ENCODE measurements at places on chromosomes 7 and 10.

DNA sequence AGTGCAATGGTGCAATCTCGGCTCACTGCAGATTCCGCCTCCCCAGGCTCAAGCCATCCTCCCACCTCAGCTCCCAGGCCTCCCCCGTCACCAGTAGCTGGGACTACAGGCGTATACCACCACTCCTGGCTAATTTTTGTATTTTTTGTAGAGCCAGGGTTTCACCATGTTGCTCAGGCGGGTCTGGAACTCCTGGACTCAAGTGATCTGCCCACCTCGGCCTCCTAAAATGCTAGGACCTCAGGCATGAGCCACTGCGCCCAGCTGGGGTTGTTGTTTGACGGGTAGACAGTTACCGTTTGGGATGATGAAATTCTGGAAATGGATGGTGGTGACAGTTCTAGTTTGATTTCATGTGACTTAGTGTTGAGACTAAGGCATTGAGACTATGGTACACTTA lies 15.3 kb downstream of the CALML3 start:
- DNase-seq = no peak

- DNase-seq = no peak
These were observed 95.5 kb upstream of the PRSS58 start for GRCh38 chr7:142353147-142354060.

GRCh38 chr10:1612908-1613307 lies 124.4 kb downstream of the ADARB2 start:
- no peak for DNase-seq

GRCh38 chr10:125221716-125222115 lies 61.4 kb upstream of the CTBP2 start:
- no peak for DNase-seq

DNA sequence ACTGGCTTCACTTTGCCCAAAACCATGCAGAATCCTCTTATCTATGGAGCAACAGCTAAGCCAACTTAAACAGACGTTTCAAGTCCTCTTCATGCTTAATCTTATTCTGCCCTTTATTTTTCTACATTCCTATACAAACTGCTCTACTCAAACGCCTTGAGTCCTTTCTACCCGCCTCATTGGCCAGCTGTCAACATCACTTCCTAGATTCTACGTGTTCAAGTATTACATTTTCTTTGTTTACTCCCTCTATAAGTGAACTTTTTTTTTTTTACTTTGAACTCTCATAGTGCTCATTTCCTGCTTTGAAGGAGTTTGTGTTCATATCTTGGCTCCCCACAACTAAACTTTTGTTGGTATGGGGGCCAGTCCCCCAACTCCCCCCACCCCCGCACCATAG lies 28.9 kb upstream of the SLC26A5 start:
- DNase-seq = no peak

- DNase-seq = no peak
These were observed 17.3 kb downstream of the GET4 start for GRCh38 chr7:893686-894085.

DNA sequence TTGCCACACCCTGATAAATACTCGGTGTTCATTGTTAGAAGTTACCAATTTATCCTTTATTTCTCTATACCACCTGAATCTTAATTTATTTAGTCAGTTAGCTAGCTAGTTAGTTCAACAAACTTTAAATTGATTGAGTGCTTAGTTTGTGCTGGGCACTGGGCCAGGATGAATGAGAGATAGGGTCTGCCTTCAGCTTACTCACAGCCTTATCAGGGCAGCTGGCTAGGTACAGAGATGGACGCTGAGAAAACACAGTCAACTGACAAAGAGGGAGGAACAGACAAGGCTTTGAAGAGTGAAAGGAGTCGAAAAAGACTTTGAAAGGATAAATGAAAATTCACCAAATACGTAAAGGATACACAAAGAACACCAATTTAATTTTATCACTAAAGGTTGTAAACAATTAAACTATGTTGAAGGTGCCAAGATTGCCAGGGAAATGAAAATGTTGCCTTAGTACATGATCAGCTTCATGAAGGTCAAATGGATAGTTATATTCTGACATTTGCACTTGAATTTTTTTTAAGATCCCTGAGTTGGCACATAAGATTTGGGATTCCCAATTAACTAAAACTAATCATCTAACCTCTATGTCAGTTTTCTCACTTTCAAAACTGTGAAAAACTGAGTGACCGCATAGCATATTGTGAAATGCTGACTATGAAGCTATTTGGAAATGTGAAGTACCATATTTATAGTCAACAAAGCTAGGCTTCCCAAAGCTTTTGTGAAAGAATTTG lies 2.1 kb downstream of the CAV2 start:
- DNase-seq = no peak

- DNase-seq = no peak
These were observed 14.5 kb upstream of the ZNF33B start for GRCh38 chr10:42652858-42653257.

- no peak for DNase-seq
These were observed 309.3 kb downstream of the TCERG1L start for GRCh38 chr10:131002031-131002861.

- no peak for DNase-seq
These were observed 201.7 kb upstream of the PLXNA4 start for GRCh38 chr7:132777956-132778355.

DNA sequence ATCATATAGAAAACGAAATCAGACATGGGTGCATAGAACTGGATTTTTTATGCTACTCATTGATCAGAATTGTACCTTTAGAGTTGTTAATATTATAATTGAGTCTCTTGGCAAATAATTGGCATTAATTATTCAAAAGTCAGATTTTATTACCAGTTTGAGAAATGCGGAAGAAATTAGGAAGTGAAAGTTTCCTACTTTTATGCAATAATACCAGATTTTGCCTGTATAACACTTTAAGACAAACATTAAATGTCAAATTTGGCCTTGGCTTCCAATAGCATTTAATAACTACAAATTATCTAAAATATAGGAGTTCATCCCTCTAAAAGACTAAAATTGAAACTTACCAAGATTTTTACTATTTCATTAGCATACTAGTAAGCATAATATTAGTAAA lies 6.8 kb upstream of the TFEC start:
- no peak for DNase-seq

GRCh38 chr10:33758299-33758698 lies 423.8 kb upstream of the NRP1 start:
- DNase-seq = no peak

DNA sequence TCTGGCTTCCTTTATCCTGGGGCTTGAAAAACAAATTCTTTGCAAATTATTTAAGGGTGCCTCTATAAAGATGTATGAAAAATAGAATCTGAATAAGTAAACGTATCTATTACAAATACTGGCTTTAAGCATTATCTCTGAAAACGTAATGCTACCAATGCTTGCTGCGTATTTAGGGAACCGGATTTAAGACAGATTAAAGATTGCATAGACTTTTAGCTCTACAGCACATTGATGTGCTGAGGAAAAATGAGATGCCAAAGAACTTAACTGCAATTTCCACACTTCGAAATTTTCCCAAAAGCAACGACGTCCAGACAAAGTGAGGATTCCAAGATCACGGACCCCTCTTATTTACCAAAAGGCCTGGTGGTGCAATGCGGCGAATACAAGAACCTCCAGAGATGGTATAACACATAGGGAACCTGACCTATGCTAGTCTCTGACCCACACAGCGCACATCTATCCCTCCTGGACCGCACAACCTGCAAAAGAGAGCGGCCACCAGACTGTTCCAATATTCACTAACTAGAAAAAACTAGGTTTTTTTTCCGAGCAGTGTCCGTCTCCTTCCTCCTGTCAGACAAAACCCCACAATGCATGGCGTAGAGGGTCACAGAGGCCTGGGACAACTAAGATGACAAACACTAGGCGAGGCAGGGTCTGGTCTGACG lies 34.3 kb upstream of the PHF14 start:
- peak; percentile 63 for DNase-seq

- DNase-seq = no peak
These were observed 401.7 kb downstream of the EXOC4 start for GRCh38 chr7:133654547-133654946.

- no peak for DNase-seq
These were observed 5.2 kb upstream of the BTBD16 start for GRCh38 chr10:122265896-122266295.

DNA sequence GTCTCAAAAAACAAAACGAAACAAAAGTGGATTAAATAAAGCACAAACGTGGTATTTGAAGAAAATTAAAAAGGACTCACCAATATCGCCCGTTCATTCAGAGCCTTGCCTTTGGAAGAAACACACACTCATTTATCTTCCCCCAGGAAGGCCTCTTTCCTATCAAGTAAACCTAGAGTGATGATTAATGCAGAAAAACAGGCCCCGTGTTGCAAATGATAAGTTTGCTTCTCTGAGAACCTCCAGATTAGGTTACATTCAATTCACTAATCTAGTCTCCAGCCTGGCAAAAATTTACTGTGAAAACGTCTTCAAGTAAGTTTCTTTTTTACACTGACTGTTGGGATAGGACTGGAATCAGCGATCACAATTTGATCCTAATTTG lies 78.0 kb upstream of the C1GALT1 start:
- DNase-seq = no peak

DNA sequence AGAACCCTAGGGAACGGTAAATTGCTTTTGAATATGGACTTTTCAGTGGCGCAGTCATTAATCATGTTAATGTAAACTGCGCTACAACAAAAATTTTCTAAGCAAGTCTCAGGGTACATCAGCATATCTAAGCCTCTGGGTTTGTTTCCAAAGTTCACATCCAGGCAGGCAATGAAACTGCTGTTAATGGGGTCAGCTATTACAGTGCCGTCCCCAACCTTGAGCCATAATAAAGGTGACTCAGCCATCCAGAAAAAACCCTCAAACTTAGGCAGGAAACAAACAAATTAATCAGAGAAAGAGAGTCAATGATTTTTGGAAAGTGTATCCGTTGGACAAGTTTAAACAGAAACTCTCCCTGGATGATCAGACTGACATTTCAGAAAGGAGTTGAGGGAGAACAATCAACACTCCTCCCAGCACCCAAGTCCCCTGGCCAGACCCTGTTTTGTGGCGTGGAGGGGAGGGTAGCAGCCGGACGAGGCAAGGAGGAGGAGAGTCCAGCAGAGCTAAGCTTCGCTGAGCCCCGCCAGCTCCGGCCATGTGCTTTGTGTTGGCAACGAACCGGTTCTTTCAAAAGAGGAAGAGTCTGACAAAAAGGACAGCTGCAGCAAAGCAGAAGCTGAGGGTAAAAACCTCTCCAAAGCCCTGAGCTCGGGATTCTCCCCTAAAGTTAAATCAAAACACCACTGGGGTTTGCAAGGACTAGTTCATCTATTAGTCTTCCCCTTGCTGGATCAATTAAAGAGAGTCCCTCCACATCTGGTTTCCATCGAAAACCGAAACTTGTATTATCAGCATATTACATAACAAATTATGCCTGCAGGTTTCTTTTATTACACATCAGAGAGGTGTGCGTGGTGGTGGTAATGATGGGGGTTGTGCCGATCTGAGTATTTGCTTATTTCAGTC lies 3.6 kb downstream of the FAM53B start:
- peak; percentile 83 for DNase-seq

DNA sequence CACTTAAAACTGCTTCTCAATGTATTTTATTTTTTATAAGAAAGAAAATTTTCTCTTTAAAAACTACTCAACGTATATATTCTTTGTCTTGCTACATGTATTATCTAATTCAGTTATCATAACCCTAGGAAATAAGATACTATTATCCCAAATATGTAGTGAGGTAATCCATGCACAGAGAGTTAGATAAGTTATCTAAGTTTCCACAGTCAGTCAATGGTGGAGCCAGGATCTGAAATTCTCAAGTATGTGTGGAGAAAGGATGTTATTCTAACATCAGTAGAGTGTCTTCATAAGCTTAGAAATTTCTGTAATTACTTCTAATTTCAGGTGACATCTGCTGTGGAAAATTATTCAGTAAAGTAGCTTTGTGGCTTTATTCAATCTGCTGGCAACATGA lies 239.9 kb downstream of the CSTF2T start:
- no peak for DNase-seq

- no peak for DNase-seq
These were observed 84.6 kb upstream of the GHITM start for GRCh38 chr10:84054743-84055142.

GRCh38 chr7:28258240-28258639 lies 77.6 kb upstream of the JAZF1 start:
- no peak for DNase-seq

DNA sequence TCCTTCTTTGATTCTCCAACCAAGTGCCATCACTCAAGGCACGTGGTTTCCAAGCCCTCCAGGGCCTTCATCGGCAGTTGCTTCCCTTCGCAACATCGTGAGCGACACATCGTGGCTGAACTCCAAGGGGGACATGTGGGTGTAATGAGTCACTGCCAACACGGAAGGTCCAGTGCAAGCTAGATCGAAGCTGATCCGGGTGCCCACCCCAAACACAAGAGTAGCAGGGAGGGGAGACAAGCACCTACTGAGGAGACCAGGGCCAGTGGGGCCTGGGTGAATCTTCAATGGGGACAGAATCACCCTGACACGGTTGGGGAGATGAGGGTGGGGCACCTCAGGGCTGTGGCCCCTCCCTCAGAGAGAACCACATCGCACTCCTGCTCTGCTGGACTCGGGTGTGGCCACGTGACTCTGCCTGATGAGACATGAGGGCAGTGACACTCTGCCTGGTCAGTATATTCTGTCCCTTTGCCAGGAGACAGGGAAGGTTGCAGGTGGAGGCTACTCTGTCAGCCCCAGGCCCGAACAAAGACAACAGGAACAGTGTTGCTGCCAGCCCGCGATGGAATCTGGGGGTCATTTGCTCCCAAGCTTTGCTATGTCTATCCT lies 36.8 kb upstream of the HSPA12A start:
- DNase-seq = no peak

GRCh38 chr7:91503934-91504555 lies 239.8 kb downstream of the FZD1 start:
- DNase-seq = no peak

GRCh38 chr10:73871295-73872189 lies 2.8 kb downstream of the CAMK2G start:
- DNase-seq = no peak

DNA sequence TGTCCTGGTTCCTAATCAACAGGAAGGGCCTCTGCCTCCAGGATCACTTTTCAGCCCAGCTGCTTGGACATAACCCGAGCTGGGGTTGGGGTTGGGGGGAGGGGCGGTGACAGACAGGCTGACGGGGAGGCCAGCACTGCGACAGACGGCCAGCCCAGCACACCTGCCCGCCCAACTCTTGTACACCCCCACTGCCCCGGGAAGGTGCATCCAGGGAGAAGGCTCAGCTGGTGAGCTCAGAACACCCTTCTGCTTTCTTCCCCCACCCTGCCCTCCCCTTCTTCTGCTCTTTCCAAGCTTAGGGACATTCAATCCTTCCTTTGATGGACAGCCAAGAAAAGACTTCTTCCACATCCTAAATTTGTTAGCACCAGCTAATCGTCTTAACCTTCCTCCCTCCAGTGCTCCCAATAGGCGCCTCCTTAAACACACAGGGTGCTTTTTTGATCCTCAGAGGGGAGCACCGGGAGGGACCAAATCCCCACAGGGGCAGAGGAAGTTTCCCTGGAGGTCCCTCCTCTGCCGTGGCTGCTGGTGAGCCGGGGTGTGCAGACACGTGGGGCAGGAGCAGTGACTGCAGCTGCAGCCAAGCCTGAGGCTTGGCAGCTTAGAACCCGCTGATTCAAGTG lies 44.7 kb downstream of the COL13A1 start:
- DNase-seq = no peak

Data from NAMALWA (cell line).